A172 (cell line): ENCODE measurements at places on chromosomes 16 and 17.

- DNase-seq: no peak
Observed at GRCh38 chr16:66908116-66908515, 10.6 kb downstream of the CDH16 start.

- no peak for DNase-seq
Observed at GRCh38 chr17:42673266-42673884, 3.4 kb downstream of the PLEKHH3 start.

- DNase-seq: peak; percentile 74
Observed at GRCh38 chr16:48687421-48688038, 77.5 kb upstream of the N4BP1 start.

GRCh38 chr16:1134776-1135458 is 18.0 kb upstream of the CACNA1H start:
- no peak for DNase-seq

GRCh38 chr17:44928950-44929720 is 13.8 kb upstream of the GFAP start:
- DNase-seq: no peak

DNA sequence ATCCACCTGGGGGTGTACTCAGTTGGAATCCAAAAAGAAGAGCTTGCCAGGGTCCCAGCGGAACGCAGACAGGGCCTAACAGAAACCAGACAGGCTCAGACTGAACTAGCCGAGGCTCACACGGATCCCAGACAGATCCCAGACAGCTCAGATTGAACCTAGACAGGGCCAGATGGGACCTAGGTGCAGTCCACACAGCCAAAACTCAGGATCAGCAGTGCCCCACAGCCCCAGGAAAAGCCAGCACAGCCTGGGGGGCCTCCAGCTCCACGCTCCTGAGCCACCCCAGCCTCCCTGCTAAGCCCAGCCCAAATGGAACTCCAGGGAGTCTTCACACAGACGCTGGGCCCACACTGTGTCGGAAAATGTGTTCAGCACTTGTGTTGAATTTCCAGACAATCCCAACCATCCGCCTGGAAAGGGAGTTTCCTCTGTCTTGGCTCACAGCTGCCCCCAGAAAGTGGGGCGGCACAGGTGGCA is 7.5 kb downstream of the STX1B start:
- no peak for DNase-seq

DNA sequence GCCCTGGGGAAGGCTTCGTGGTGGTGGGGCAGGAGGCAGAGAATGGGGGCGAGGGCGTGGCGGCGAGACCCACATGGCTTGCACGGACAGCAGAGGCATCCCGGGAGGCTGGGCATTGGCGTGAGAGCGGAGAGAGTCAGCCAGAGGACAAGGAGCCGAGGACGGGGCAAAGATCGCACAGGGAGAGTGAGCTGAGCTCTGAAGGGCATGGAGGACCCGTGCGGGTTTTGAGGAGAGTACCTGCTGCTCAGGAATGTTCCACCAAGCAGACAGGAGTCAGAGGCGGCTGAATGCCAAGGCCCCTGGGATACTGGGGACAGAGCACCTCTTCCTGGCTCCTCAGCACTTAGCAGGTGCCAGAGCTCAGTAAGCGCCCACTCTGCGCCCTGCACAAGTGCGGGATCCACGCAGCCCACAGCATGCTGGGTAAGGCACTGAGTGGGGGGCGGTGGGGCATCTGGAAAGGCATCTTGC is 47.8 kb downstream of the ARHGAP27 start:
- DNase-seq: no peak

- peak; percentile 82 for DNase-seq
Observed at GRCh38 chr16:11079652-11080187, 135.4 kb downstream of the CLEC16A start.

DNA sequence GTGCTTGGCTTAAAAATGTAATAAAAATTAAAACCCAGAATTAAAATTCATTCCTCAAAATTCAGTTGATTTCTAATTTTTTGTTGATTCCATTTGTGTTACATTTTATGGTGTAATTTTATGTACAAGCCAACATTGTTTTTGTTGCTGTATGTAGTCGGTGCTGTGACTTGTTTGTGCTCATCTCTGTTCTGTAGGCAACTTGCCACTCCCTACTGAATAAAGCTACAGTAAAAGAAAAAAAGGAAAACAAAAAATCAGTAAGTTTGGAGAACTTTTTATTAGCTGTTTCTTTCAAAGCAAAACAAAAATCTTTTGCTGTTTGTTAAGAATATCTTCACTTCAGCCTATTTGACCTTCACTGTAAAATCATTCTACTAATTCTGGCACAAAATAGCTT is 44.3 kb downstream of the OMG start:
- no peak for DNase-seq

- no peak for DNase-seq
Observed at GRCh38 chr17:604765-605164, 109.9 kb downstream of the VPS53 start.

GRCh38 chr16:63938661-63939060 is 1183.2 kb downstream of the CDH11 start:
- DNase-seq: peak; percentile 4
